ENCODE measurements at places on chromosomes 2 and 18.

DNA sequence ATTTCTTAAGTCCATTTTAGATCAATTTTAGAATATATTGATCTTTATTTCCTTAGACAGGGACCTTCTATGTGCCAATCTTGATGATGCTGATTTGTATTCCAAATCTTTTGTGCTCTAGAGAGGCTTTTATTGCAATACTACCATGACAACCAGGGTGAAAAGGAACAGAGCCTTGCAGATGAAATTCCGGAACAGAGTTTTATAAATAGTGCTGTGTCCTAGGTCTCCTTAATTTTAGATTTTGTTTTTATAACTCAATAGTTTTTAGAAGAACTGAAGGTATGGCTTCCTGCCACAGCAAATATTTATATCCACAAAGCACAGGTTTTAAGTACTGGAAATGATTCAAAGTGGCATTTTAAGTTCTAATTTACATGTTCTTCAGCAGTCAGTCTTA lies 160.2 kb downstream of the PMAIP1 start:
- DNase-seq = no peak

DNA sequence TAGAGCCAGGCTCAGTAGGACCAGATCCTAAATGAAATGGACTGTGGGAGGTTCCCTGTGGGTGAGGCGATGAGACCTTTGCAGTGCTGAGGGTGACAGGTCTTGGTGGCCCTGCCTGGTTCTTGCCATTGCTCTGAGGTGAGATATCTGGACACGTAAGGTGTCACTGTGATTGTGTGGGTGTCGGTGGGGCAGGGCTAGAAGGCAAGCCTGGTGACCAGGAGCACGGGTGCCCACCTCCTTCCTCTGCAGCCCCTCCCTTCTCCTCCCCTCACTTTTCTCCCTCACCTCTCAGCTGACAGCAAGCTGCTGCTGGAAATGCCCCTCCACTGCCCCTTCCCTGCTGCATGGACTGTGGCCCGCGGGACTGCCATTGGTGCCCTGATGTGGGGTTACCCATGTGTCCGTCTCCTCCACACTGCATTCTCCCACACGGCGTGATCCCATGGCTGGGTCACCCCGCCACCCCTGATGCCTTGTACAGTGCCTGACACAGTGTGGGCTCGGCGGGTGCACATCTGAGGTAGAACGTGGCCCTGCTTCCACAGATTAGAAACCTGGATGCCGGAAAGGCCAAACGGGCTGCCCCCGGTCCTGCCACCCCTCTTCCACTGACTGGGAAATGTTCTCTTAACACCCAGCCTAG lies 55.6 kb upstream of the FOSL2 start:
- DNase-seq = no peak

DNA sequence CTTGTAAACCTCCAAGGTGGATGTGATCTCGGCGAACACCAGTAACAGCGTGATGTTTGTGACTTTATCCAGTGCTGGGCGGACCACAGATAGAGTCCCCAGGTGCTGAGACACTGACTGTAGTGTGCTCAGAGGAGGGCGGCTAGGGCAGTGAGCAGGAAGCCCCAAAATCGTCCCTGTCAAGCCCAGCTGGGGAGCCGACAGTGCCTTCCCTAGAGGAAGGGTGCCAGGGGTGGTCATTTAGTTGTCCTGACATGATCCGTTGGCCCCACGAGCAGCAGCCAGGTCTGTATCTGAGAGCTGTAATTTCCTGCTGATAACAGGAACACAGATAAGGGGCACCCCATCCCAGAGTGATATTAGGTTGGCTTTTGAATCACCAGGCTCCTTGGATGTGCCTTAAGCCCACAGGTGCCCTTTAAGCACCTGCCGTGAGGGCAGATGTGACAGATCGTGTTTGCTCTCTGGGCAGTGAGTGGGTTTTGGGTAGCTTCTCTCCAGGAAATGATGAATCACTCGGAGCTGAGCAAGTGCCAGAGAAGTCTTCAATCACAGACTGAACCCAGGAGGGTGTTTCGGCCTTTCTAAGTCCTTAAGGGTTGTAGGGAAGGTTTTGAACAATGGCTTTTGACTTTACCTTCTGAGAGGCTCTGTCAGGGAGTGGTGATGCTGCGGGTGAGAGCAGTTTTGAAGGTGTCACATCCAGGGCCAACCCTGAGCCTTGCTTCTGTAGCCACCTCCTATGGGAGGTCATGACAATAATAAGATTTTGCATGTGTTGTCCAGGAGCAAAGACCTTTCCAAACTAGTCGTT lies 7.7 kb downstream of the LPIN1 start:
- DNase-seq = peak; percentile 28

DNA sequence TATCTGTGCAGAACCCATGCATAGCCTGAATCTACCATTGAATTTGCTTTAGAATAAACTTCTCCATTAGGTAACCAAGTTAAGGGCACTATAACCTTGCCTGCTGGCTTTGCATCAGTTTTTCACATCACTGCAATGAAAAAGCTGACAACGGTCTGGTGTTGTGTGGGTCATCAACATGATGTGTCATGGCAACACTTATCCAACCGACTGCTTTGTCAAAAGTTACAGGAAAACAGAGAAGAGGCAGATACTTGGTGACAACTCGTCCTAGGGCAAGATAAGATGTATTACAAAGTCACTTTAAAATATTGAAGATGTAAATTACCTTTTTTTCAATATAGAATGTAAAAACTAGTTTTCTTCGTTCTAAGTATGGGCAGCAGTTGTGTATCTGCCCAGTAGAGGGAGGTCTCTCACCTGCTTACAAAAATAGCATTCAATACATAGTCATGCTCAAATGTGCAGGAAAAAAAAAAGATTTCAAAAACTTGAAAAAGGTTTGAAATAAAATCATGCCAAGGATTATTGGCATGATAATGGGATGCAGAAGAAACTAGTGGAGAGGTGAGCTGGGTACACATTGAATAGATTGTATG lies 96.3 kb downstream of the EVA1A start:
- DNase-seq = no peak
